Stimulated activated CD4-positive, alpha-beta T cell treated with anti-CD3 and anti-CD28 coated beads, TNF-alpha, amount 100 ng/mL, for 1 hour (primary cell): ENCODE measurements at places on chromosomes 12 and 14.

DNA sequence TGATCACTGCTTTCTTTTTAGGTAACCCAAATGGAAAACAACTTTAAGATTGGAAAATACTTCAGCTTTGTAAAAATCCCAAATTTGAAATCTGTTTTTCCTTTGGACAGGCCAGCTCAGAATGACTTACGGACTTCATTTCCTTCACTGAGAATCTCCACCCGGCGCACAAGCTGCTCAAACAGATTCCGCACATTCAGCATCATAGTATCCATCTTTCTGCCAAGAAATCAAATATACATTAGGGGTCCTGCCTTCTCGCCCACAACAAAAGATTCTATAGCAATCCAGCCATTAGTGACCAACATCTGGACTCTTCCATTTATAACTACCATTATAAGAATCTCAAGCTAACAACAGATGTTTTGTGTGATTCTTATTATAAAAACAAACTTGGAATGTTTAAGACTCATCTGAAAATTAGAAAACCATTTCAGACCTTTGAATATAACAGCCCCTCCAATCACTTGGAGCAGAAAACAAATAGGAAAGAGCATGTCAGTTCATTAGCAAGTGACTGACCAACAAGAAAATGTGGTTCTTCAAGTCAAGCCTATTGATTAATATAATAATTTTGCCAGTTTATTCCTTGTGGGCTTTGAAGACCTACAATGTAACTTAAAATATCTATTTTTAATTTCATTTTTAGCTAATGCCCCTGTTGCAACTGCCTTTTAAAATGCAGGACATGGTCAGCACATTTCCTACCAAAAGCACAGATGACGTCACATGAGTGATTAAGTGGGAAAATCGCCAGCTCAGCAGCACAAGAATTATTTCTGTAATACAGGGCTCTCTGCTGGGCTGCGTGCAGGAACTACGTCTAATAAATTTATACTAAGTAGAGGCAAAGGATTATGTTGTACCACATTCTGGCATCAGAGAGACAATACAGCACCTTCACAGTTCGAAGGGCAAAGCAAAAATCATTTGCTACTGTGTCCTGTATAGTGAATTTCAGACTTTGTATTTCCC, 8.5 kb downstream of the RACGAP1 start:
- no peak for DNase-seq

- no peak for DNase-seq
Observed at GRCh38 chr12:6792522-6793201, 3.3 kb downstream of the CD4 start.

DNA sequence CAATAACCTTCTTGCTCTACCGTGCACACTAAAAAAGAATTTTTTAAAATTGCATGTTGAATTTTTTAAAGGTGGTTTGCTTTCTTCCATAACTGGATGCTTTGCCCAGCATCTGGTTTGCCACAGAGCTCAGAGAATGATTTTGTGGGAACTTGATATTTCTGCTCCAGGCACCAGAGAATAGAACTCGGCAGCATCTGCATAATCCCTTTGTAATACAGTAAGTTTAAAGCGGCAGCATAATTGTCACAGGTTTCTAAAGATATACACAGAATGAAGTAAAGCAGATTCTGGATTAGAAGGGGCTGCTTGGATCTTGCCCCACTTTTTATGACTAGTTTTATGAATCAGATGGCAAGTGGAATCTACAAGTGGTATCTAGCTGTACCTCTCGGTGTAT, 352.0 kb downstream of the NPAS3 start:
- no peak for DNase-seq

- no peak for DNase-seq
Observed at GRCh38 chr14:92431199-92431725, 82.3 kb upstream of the RIN3 start.

DNA sequence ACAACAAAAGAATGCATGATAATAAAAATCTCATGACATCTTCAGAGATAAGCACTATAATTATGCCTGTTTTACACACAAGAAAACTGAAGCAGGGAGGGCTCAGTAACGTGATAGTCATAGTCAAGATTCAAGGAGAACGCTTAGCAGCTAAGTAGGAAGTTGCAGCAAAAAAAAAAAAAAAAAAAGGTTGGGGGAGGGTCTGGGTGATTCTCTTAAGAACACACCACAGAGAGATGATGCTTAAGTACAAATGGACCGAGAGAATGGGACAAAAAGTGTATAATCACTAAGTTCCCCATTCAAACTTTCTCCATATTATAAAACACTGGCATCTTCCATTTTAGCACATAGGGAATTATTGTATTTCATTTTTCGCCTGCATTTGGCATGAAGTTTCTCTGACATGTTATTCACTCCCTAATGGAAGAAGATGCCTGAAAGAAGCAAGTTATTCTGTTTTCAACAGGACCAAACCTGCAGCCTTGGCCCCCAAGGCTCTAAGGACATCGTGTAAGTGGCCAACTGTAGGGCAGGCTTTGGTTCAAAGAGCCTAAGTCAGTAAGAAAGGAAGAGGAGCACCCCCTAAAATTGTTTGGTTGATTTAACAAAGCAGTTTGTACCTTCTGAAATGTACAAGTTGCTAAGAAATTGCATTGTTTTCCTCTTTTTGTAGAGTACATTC, 142.9 kb upstream of the TMPO start:
- no peak for DNase-seq

DNA sequence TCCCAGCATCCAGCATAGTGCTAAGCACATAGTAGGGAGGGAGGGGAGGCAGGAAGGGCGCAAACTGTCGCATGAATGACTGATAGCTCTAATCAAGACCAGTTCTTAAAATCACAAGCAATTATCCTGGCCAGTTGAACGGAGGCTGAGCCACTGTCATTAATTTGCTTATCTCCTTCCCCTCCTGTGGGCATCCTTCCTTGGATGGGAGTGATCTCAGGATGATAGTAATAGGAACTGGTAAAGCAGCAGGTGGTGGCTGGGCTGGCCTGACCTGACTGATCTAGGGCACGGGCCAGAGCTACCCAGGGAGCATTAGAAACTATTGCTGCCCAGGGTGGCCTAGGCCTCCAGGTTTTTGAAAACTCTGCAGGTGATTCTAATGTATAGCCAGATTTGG, 97.0 kb downstream of the BEGAIN start:
- DNase-seq, result no peak

DNA sequence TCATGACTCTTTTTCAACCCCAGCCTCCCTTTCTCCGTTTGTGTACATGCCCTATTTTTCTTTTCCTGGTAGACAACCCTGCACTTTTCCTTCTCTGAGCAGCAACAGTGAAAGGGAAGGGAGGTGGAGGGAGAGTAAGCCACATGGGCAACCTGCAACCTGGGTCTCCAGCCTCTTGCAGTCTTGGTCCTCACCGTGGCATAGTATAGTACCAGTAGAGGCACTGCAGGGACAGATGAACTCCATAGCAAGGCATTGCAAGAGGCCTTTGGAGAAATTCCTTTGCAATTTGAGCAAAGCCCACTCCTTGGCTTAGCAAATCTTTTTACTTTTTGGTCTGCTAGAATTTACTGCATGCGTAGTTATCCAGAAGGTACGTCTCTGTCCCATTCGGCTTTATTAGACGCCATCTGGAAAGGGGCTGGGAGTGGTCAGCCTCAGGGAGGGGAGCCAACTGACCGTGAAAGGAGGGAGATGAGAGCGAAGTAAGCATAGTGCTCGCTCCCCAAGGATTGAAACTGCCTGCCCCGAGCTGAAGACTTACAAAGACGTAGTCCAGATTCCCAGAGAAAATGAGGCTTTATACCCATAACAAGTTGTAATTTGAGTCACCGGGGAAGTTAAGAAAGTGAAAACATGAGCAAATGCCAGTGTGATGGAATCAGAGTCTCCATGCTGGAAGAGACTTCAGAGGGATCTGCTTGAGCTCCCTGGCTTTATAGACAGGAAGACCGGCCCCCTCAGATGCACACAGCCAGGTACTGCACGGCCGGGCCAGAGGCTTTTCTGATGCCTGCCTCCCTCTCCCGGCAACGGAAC, 332.0 kb downstream of the CACNA1C start:
- no peak for DNase-seq

DNA sequence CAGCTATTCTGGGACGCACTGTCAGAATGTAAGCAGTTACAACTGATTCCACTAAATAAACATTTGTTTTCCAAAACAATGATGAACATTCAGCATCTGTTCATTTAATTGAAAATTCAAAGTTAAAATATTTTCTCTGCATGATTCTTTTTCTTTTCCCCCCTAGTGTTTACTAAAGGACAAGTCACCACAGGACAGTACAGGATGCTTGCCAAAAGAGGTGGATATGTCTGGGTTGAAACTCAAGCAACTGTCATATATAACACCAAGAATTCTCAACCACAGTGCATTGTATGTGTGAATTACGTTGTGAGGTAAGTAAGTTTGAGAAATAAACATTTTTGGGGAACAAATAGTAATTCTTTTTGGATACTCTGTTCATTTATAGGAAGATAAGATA, 28.2 kb upstream of the SNAPC1 start:
- no peak for DNase-seq

GRCh38 chr12:66960704-66961690, 282.1 kb upstream of the GRIP1 start:
- no peak for DNase-seq

DNA sequence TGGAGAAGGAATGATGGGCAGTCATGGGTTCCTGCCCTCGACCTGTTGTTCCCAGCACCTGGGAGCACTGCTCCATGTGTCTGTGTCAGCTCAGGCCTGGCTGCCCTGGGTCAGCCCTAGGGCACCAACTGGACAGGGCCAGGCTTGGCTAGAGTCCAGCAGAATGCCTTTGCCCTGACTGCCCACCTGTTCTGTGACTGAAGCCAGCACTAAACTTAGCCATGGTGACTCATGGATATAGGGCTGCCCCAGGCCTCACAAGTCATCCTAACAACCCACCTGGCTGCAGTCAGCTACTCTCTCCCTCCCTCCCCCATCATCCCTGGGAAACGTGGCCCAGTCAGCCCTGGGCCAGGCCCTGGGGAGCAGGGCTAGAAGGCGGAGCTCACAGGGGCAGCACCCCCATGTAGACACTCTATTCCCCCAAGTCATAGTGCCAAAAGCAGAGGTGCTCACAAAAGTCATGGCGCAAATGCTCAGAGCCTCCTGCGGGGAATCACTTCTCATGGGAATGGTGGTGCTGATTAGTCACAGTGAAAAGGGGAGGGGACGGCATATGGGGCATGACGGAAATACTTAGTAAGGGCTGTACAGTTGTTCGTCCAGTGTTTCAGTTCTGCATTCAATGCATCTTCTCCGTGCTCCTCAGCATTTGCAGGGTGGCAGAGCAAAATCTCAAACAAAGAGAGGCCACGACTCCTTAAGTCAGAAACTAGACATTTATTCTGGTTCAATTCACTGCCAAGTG, 52.0 kb upstream of the NTF3 start:
- no peak for DNase-seq

- no peak for DNase-seq
Observed at GRCh38 chr14:77052281-77053044, 24.0 kb upstream of the IRF2BPL start.

GRCh38 chr14:104262515-104263514, 124.4 kb downstream of the KIF26A start:
- no peak for DNase-seq

DNA sequence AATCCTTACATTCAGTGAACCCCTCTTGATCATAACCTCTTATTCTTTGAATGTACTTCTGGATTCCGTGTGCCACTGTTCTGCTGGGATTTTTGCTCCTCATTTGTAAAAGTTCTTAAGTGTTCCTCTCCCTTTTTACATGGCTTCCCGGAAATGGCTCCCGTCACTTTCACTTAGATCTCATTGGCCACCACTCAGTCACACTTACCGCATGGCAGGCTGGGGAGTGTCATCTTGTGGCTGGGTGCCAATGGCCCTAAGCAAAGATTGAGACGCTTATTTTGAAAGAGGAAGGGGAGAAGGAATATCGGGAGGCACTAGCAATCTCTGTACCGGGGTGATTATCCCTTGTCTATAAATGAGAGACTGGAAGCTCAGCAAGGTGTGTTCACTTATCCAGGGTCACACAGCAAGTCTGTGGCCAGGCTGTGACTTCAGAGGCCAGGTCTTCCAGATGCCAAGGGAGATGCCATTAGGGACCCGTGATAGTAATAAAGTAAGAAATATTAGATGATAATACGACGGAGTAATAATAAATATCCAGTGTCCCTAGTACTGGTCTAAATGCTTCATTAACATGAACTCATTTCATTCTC, 68.8 kb downstream of the RNFT2 start:
- DNase-seq, result no peak

DNA sequence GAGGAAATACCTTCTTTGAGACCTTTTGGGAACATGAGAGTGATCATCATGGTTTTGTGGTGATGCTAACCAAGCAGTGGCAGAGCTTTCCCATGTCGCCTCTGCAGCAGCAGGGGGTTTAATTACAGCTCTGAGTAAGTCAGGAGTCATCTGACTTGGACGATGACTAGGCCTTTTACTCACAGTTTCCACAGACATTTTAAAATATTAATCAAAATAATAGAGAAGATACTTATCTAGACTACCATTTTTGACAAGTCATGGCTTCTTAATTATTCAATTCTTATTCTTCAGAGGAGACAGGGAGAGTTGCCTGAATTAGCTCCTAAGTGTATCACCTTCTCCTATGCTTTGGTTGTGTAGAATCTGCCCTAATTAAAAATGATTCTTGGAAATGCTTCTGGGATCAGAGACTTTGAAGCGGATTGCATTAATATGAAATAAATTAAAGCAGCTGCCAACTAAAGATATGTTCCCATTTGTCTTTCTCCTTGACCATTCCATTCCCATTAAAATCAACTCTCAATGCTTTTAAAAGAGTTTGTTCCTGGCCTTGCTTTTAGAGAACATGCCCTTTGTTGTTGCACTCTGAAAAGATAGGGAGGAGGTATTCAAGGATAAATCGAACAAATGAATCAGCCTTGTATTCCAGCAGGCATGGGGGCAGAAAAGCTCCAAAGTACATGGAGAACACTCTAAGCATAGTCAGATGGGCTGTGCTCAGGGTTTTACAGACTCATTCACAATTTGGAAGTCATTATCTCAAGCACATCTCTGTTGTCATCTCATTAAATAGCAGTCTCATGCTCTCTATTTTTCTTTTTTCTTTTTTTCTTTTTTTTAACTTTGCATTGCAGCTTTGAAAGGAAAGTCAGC, 7.7 kb upstream of the IFNG-AS1 start:
- DNase-seq, result no peak

DNA sequence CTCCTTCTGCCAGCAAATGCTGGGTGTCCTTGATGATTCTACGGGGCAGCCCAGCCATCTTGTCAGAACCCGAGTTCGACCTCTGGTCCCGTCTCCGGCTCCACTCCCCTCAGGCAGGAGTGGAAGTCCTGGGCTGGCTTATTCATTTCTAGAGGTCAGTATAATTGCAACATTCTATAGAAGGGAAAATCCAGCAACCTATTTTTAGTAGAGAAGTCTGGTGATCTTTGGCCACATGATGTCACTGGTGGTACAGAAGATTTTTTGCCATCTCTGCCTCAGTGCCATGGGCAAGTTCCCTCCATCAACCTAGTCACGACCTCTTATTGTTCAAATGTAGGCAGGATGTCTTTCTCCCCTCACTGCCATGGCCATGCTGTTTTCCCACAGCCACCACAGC, 22.4 kb downstream of the OR10G2 start:
- no peak for DNase-seq

GRCh38 chr12:15050659-15051058, 77.8 kb downstream of the PDE6H start:
- no peak for DNase-seq
